ENCODE measurements at places on chromosomes 4 and X.

DNA sequence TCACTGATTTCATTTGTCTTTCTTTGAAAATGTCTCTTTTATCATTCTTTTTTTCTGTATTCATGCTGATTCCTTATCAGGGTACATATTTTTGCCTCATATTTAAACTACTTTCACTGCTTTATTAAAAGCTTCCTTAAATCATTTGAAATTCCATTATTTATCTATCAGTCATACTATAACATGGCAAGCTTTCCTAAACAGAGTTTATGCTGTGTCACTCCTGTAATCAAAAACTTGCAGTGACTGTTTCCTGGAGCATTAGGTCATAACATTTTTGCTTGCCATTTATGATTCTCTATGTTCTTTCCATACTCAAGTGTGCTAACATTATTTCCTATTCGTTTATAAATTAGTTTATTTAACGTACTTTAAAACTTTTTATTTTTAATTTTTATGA is 203.7 kb downstream of the BMPR1B start:
- DNase-seq: no peak

GRCh38 chr4:184255871-184256642 is 38.4 kb upstream of the ENPP6 start:
- DNase-seq: no peak

- DNase-seq: no peak
These were observed 5.5 kb downstream of the CAMK2D start for GRCh38 chr4:113756005-113756410.

DNA sequence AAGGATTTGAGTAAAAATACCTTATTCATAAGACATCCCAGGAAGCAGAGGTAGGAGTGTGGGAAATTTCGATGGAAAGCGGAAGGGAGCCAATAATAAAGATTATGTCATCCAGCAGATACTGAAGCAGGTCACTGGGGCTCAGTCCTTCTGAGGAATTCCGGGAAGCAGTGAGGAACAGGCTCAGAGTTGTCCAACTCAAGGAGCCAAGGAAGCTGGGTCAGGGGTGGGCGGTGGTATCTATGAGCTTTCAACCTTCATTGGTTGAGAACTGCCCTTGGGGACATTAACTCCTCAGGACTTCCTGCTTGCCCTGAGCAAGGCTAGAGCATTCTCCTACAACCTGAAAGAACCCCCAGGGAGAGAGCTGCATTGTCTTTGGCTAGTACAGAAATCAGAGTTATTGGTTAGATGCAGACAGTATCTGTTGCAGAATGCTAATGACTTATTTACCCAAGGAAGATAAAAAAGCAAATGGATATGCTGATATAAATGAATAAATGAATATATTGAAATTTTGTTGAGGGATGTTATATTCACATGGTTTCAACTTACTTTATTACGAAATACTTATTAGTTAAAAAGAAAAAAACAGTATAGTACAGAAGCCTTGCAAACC is 68.2 kb downstream of the DMP1 start:
- DNase-seq: no peak

- DNase-seq: no peak
These were observed 180.0 kb downstream of the NKX6-1 start for GRCh38 chr4:84319124-84319523.

GRCh38 chr4:61727286-61727685 is 527.2 kb downstream of the ADGRL3 start:
- DNase-seq: no peak

GRCh38 chr4:8287343-8288280 is 18.1 kb downstream of the HTRA3 start:
- no peak for DNase-seq

- DNase-seq: no peak
These were observed 56.9 kb upstream of the PRPS1 start for GRCh38 chrX:107571296-107571998.

GRCh38 chrX:30887721-30888120 is 1.3 kb downstream of the TAB3 start:
- no peak for DNase-seq

DNA sequence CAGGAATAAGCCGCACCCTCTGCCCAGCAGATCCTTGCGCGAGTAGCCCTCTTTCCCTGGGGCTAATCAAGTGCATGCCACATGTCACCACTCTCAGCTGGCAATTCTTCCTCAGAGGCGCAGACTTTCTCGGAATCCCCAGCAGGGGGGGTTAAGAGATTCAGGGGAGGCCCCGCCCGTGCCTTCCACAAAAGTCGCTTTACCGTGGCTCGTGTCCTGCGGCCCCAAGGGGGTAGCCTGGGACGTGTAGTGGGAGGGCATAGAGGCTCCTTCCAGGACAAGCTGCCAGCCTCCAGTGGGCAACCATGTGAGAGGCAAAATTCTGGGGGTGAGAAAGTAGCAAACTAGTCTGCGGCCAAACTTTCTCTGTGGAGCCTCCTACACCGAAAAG is 652 bp downstream of the SRPX start:
- no peak for DNase-seq

- DNase-seq: no peak
These were observed 77.3 kb downstream of the FHDC1 start for GRCh38 chr4:153013202-153013977.

GRCh38 chrX:24332878-24333277 is 19.0 kb upstream of the SUPT20HL2 start:
- no peak for DNase-seq

DNA sequence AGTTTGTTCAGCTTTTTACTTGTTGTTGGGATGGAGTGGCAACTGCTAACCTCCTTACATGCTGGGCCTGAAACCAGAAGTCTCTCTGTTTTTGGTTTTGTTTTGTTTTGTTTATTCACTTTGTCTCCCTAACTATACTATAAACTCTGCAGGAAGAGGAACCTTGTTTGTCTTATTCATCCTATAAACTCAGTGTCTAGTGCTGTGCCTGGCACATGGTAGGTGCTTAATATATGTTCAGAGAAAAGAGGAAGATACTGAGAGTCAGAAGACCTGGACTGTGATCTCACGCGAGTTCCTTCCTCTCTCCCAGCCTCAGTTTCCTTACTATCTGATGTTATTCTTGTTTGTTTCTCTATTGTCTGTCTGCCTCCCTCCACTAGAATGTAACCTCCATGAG is 71.3 kb downstream of the PRPS1 start:
- DNase-seq: no peak

DNA sequence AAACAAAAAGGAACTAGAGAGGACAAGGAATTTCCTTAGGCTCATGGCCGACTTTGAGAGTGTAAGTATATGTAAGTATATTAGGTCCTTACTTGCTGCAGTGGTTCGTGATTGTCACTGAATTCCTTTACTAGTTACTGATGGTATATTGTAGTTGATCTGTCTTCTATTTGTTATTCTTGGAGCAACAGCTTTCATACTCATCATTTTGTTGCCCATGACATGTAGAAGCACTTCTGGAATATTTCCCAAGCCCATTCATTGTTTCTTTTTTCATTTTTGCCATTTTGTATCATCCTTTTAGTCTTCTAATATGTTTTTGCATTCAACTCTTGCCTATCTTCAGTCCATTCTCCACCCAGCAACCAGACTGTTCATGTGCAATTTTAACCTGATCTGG is 170.0 kb downstream of the ARHGAP10 start:
- DNase-seq: no peak

GRCh38 chr4:138458751-138459150 is 216.6 kb upstream of the SLC7A11 start:
- DNase-seq: no peak

- no peak for DNase-seq
These were observed 113.8 kb upstream of the ENPP6 start for GRCh38 chr4:184331268-184331995.

DNA sequence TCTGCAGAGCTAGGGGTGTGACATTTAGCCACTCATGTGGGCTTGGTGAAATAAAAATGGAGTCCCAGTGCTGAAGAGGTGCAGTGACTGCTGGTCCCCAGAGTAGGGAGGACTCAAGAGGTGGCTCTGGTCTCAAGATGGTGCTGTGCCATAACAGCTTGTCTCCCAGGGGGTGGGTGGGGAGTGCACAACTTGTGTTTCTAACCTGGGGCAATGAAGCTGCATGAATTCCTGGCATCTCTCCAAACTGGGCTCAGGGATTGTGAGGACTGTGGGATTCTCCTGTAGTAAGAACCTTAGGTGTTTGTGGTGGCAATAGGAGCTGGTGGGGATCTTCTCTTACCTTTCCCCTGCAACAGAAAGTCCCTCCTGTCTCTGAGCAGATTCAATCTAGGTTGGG is 278.9 kb upstream of the SFRP2 start:
- DNase-seq: no peak

- DNase-seq: no peak
These were observed 84.7 kb upstream of the CBR4 start for GRCh38 chr4:169094656-169095231.

DNA sequence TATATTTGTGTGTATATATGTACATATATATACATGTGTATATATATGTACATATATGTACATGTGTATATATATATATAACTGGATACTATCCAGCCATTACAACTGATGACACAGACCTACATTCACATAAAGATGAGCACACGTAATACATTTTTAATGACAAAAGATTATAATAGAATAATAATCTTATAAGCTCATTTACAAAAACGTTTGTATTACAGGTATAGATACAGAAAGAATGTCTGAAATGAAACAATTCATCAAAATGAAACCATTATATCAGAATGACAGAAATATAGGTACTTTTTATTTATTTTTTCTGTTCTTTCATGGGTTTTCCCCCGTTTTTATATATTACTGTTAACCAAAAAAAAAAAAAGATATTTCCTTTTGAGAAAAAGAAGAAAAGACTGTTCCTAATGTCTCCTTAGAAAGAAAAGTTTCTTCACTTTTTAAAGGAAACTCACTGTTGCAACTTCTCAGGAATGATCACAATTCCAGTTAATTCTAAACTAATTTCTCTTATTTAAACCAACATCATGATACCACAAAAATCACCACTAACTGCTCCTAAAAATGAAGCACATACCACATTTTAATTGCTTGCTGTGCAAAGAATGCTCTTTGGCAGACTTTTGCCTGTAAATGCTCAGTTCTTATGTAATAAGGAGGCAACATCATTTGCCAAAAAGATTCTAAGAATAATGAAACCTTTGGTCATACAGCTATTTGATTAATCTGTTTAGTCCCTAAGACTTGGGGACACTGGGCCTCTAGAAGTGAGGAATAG is 18.9 kb downstream of the LEF1 start:
- DNase-seq: no peak

- no peak for DNase-seq
These were observed 5.2 kb upstream of the F11 start for GRCh38 chr4:186260504-186261448.

DNA sequence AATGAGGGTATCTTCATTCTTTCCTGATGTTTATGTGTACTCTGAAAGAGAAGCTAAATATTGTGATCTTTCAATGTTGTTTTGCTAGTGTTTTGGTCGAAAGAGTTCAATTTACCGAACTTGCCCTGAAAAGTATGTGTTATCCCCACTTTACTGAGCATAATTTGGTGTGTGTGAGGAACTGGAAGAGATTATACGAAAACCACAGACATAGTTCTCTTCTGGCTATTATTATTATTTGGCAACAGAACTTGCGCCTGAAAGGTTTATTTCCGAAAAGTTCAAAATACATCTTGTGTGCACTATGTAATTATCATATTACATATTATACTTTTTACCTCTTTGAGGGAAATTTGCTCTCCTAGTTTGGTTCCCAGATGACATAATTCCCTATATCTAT is 232.5 kb upstream of the INTU start:
- no peak for DNase-seq

DNA sequence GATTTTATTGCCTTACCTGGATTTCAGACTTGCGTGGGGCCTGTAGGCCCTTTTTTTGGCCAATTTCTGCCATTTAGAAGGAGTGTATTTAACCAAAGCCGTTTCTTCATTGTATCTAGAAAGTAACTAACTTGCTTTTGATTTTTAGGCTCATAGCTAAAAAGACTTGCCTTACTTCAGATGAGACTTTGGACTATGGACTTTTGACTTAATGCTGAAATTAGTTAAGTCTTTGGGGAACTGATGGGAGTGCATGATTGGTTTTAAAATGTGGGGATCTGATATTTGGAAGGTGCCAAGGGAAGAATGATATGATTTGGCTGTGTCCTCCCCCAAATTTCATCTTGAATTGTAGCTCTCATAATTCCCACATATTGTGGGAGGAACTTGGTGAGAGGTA is 7.7 kb upstream of the UGT2B10 start:
- DNase-seq: no peak

DNA sequence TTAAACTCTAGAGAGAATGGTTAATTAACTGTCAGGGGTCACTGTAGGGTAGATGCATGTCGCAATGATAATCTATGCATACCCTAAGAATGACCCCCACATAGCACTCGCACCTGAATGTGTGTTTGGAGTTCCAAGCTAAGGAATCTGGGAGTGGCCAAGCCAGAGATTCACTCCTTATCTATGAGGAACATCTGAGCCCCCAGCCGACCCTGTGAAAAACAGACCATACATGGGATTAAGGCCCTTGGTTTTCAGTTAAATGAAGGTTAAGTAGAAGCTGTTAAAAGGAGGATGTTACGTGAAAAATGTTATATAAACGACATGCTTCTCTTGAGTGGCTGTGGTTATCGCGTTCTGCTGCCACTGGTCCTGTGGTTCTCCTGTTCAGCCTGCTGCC is 147.2 kb downstream of the RELL1 start:
- no peak for DNase-seq

DNA sequence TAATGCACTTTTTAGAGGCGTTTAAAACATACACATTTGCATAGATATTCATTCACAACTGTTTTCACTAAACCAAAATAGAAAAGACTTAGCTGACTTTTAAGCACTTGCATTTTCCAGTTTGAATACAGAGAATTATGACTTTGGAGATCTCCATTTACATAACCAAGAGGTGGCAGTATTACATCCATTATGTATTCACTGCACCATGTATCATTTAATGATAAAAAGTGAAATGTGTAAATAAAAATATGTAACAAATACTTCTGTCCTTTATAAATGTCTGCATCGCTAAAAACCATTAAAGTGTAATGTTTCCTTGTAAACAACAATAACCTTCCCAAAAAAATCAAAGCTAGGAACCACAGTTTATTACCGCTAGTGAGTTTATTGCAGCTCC is 413.2 kb downstream of the FGF13 start:
- no peak for DNase-seq

DNA sequence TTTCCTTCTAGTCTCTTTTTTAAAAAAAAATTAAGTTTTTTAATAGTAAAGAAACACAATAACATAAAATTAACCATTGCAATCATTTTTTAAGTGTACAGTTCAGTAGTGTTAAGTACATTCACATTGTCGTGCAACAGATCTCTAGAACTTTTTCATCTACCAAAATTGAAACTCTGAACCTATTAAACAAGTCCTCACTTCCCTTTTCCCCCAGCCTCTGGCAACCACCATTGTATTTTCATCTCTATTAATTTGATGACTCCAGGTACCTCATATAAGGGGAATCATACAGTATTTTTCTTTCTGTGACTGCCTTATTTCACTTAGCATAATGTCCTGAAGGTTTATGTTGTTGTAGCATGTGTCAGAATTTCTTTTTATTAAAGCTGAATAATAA is 31.8 kb downstream of the MSL3 start:
- no peak for DNase-seq

All from CD8-positive, alpha-beta T cell (primary cell).